ENCODE measurements at places on chromosomes 3 and 15. TPM values are rescaled to one million over a fixed set of nuclear protein-coding genes. Genes with fewer than 3 reads are reported as not detected.

ACTC1 gene
- total RNA-seq: 4.8 TPM

DNA sequence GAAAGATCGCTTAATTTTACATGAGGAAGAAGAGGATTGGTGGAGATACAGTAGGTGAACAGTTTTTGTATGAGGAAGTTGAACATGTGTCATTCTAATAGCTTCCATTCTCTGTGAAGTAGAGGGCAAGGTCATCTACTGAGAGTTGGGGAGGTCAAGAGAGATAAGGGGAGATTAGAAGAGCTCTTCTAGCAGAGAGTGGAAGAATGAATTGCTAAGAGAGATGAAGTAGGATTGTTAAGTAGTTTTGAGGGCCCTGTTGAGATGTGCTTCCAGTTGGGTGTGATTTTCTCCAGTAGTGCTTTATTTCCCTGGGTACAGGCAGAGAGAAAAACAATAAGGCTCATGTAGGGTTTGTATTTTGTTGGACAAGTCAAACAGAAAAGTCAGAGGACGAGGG, 5.2 kb downstream of the OPA1 start:
- no peak overlapping the region for H3K27ac ChIP-seq
- H3K36me3 ChIP-seq: peaks cover 15% of the 10 kb centered on the region
- H3K4me1 ChIP-seq: peaks cover 19% of the 10 kb centered on the region
- no peaks in the 10 kb centered on the region for H3K27me3 ChIP-seq

GRCh38 chr3:11709782-11710181, 66.1 kb upstream of the VGLL4 start:
- H3K4me3 ChIP-seq: no peak overlapping the region
- H3K4me1 ChIP-seq: no peaks in the 10 kb centered on the region
- H3K27ac ChIP-seq: no peak overlapping the region
- H3K36me3 ChIP-seq: peaks cover 30% of the 10 kb centered on the region

DNA sequence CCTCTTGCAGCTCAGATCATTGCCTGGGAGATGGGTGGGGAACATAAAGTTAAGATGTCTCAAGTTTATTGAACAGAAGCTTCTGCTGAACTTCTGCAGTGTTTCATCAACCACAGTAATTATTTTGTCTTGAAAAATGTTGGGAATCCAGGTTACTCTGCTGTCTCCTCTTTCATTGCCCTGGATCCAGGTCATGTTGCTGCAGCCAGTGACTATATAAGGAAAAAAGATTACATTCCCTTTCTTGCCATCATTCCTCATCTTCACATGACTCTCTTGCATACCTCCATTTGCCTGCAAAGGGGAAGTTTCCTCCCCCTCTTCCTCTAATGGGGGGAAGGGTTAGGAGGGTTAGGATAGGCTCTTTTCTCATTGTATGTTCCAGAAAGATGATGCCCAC, 15.1 kb downstream of the GMNC start:
- H3K36me3 ChIP-seq: no peaks in the 10 kb centered on the region
- no peak overlapping the region for H3K27ac ChIP-seq
- peaks cover 13% of the 10 kb centered on the region for H3K27me3 ChIP-seq
- DNase-seq: no peak

- no peaks in the 10 kb centered on the region for H3K36me3 ChIP-seq
- no peak overlapping the region for H3K4me3 ChIP-seq
- no peak for DNase-seq
- H3K4me1 ChIP-seq: peaks cover 4% of the 10 kb centered on the region
- peaks cover 59% of the 10 kb centered on the region for H3K27me3 ChIP-seq
These were observed 29.1 kb downstream of the CRYGS start for GRCh38 chr3:186515125-186515524.

GOLGA8J gene
- total RNA-seq: not detected

MOBP gene
- not detected for total RNA-seq

DNA sequence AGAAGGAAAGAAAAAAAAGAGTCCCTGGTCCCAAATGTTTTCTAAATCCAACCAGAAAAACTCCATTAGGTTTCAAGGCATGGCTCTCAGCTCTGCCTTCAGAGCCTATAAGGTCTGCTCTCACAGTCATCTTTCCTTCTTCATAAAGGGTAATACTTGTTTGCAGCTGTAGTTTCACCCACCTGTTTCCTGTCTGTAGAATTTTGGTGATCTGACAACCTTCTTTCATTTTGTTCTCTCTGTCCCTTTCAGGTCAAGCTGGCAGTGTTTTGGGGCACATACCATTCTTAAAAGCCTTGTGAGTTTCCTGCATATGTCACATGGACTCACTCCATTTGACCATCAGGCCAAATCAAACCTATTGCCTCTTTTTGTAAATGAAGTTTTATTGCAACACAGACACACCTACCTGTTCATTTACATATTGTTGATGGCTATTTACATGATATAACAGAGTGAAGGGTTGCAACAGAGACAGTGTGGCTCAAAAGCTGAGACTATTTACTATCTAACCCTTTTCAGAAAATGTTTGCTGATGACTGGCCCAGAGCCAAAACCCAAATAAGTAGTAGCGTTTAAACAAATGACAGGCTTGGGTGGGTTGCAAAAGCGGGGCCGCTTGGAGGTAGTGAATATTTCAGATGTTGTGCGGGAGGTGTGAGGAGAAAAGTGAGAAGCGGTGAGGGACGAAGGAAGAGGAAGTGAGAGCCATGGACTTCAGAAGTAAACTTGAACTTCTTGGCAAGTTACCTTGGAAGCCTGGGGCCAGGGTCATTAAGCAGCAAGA, 292.7 kb upstream of the PROK2 start:
- DNase-seq: no peak
- H3K27me3 ChIP-seq: peaks cover 6% of the 10 kb centered on the region
- peaks cover 5% of the 10 kb centered on the region for H3K4me1 ChIP-seq
- peaks cover 3% of the 10 kb centered on the region for H3K36me3 ChIP-seq
- H3K4me3 ChIP-seq: no peak overlapping the region

- no peaks in the 10 kb centered on the region for H3K27me3 ChIP-seq
- peaks cover 5% of the 10 kb centered on the region for H3K36me3 ChIP-seq
- no peak for DNase-seq
- peaks cover 14% of the 10 kb centered on the region for H3K4me1 ChIP-seq
- no peak overlapping the region for H3K4me3 ChIP-seq
- peak overlapping the region; percentile 12 for H3K27ac ChIP-seq
These were observed 21.6 kb downstream of the UACA start for GRCh38 chr15:70741677-70742293.

DNA sequence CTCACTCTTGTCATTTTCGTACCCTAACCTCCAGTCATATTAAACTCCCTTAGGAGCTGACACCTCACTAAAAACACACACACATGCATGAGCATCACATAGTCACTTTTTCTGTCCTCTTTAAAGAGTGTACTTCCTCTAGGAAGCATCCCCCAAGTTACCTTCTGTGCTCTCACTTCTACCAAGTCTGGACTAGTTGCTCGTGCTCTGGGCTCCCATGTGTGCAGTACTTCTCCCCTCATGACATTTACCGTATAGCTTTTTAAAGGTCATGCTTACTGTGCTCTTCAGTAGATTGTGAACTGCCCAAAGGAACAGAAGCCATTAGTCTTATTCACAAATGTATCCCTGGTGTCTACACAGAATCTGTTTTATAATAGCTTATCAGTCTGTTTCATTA, 42.0 kb downstream of the CRYBG3 start:
- no peak for DNase-seq
- no peaks in the 10 kb centered on the region for H3K27me3 ChIP-seq
- H3K27ac ChIP-seq: no peak overlapping the region
- H3K4me1 ChIP-seq: no peaks in the 10 kb centered on the region

YEATS2 gene
- 66.0 TPM for total RNA-seq

GRCh38 chr3:171183042-171183441, 156.5 kb upstream of the SLC2A2 start:
- no peak overlapping the region for H3K27ac ChIP-seq
- H3K36me3 ChIP-seq: no peaks in the 10 kb centered on the region
- peaks cover 5% of the 10 kb centered on the region for H3K4me1 ChIP-seq
- no peak overlapping the region for H3K4me3 ChIP-seq
- no peaks in the 10 kb centered on the region for H3K27me3 ChIP-seq
- no peak for DNase-seq

DNA sequence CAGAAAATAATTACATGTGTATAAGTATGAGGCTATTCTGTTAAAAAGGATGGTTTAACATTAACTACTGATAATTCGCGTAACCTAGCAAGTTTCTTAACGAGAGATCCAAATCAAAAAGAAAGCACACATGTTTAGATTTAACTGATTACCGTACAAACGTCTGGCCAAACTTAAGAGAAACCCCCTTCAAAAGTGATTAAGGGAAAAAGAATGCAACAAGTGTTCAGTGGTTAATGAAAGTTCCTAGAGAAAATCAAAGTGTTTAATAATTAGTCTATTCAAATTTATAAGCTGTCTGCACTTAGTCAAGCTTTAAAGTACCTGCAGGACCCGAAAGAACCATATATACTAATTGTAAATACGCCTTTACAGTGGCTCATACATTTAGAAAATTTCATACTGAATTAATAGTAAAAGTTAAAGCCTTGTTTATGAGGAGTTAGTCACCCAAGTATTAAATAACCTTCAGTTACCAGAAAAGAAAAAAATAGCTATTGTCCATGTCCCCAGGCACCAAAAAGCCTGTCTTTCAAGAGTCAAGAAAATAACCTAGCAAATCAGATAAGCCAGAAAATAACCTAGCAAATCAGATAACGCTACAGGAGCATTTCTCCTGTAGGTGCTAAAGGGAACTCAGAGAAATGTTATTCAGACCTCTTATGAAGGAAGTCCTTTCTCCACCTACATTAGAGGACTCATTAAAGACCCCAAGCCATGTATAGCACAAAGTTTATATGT, 34.6 kb downstream of the ZNF589 start:
- no peaks in the 10 kb centered on the region for H3K27me3 ChIP-seq
- peaks cover 7% of the 10 kb centered on the region for H3K36me3 ChIP-seq
- peaks cover 25% of the 10 kb centered on the region for H3K4me1 ChIP-seq
- H3K27ac ChIP-seq: peak overlapping the region; percentile 74
- DNase-seq: no peak

DNA sequence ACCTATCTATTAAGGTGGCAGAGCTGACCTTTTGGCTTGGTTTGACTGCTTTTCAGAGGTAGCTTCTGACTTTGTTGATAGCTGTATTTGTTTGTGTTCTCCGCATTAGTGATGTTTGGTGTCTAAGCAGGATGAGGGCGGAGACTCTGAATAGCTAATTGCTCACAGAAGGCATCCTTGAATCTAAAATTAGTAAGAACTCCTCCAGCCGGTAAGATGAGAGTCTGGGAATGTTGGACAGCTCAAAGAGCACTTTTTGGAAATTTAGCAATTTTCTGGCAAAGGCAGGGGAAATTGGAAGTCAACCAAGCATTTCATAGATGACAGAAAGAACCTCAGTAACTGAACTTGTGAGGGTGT, 174.1 kb downstream of the KLHL25 start:
- no peak overlapping the region for H3K27ac ChIP-seq
- no peak for DNase-seq
- H3K4me1 ChIP-seq: peaks cover 36% of the 10 kb centered on the region
- H3K36me3 ChIP-seq: no peaks in the 10 kb centered on the region

All from mesothelial cell of epicardium (in vitro differentiated cells).